Lung microvascular endothelial cell (primary cell): ENCODE measurements at places on chromosomes 1 and 21.

- DNase-seq, result no peak
Observed at GRCh38 chr1:53945183-53945432, 391 bp downstream of the IFT25 start.

- no peak for DNase-seq
Observed at GRCh38 chr1:205171369-205171768, 40.1 kb downstream of the DSTYK start.

DNA sequence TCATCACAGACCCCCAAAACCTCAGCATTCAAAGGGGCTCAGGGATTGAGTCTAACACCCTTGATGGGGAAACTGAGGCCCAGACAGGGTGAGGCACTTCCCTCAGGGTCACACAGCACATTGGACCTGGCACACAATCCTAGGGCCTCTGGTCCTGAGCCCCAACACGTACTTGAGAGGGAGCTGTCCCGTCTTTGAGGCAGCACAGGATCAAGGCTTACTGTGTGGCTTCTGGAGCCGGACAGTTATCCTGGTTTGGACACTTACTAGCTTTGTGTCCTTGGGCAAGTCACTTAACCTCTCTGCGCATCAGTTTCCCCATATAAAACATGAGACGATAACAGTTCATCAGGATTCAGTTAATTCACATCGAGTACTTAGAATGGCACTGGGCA, 26.5 kb downstream of the RUNX3 start:
- no peak for DNase-seq

DNA sequence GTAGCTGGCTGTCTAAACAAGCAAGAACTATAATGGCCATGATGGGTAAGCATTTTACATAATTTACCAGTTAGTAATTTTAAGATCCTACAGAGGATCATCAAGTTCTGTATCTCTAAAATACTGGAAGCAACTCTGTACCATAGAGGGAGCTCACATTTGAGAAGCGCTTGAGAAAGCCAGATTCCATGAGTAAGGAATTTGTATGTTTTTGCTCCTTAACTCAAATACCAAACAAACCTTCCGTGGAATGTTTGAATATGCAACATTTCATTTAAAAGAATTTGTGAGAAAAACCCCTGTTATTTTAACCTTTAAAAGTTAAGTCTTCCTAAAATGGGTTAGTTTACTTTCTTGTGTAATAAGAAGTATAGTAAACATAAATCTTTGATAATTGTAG, 2.0 kb downstream of the TSHB start:
- no peak for DNase-seq
